ENCODE measurements at places on chromosomes 12 and 14.
A peak's percentile ranks its signal among the peaks of the same experiment; 100 is the strongest.

DNA sequence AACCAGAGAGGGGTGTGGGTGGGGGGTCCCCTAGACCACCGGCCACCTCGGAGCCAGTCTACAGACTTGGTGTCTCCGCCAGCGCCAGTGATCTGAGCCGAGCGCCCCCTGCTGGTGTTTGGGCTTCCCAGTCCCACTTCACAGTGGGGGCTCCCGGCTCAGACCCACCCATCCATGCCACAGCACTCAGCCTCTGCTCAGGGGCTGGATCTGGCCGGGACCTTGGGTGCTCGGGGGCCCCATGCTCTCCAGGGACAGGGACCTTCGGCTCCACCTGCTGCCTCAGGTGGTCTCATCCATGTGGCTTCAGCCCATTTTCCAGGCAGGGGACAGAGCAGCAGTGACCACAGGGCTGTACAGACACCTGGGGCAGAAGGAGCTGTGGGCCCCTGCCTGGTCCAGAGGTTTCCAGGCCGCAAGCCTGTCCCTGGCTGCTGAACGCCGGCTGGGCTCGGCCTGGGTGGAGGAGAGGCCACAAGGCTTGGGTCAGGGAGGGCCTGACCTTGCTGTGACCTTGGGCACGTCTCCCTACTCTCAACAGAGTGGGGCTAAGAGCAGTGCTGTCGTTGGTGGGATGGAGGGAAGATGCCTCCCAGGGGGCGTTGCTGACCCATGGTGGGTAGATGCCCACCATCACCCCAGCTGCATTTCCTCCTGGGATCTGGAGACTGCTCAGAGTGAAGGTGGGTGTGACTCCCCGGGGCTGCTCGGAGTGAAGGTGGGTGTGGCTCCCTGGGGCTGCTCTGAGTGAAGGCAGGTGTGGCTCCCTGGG, 86.3 kb downstream of the KIF26A start:
- no peak for DNase-seq

GRCh38 chr12:78090266-78090665, 259.6 kb downstream of the NAV3 start:
- no peak for DNase-seq

DNA sequence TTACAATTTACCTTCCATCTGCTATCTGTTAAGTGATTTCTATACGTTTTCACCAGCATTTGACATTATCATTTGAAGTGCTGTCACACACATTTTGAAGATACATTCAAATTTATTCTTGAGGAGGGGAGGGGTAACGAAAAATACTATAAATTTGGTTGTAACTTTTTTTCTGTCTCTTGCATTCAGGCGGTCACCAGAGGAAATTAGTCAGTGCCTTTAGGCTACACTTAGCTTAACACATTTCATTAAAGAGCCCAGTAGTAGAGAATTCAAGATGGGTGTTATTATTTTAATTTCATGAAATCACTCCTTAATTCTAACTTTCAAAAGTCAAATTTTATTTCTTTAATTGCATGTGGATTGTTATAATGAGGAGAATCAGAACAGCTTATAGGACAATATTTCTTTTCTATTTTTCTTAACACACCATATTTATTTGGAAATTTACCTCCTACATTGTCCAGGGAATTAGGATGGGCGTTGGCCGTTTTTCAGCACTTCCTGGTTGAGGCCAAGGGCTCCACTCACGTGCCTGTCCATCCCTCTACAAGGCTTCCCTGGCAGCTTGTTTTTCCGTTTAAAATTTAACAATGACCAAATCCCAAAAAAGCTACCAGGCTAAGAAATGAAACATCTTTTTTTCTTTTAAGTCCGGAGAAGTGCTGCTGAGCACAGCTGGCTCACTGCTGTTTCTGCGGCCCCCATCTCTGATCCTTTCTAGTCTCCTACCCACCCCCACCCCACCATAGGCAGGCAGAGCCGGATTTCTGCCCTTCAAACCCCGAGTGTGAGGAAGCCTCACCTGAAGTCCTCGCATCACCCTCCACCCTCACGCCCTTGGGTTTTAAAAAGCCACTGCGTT, 1.1 kb upstream of the FAR2 start:
- DNase-seq = no peak

- DNase-seq = no peak
Observed at GRCh38 chr12:45879363-45879895, 110.9 kb downstream of the SCAF11 start.

DNA sequence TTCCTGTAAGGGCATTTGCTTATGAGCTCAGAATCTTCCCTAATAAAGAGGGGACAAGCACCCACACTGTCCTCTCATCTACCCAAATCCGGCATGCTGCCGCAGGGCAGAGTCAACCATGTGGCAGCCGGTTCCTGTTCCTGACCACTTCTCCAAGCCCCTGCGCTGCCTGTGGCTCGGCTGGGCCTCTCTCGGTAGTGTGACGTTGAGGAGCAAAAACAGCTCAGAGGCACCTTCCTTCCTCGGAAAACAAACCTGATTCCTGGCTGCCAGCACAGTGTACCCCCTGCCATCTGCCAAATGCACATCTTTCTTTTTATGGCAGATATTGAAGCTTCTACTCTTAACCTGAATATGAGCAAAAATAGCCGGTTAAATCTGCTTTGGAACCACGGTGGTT, 50.5 kb downstream of the CFAP251 start:
- DNase-seq = no peak

DNA sequence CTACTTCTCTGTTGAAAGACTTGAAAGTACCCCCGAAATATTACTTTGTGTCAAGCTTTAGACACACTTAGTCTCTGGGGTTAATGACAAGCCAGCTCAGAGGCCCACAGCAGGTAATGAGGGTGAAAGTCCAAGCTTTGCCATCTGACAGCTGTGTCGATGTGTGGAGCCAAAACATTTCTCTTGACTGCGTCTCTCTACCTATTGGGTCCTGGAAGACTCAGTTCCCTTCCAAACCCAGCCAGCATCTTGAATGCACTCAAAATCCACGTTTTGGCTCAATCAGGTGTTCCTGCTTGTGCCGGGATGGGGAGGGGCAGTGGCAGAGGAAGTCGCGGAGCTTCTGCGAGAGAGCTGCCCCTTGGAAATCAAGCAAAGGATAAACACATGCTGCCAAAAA, 3.2 kb downstream of the PLXNC1 start:
- no peak for DNase-seq

- DNase-seq = peak; percentile 27
Observed at GRCh38 chr14:53093206-53093605, 59.9 kb downstream of the DDHD1 start.

- no peak for DNase-seq
Observed at GRCh38 chr12:107845226-107845979, 70.9 kb downstream of the ASCL4 start.

DNA sequence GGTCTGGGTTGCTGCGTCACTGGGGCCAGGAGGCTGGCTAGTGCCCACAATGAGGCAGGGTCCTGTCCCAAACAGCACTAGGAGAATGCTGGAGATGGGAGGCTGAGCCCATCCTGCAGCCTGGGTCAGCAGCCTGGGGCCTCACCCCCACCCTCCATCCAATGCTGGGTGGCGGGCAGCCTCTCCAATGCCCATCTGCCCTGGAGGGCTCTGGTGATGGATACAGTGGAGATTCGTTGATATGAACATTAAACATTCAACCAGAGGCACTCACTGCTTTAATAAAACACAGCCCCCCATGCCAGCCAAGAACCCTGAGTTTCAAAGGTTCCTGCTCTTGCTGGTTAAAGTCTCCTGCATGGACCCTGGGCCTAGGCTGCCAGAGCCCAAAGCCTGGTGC, 19.5 kb upstream of the HHIPL1 start:
- DNase-seq = no peak

- DNase-seq = no peak
Observed at GRCh38 chr12:77082021-77082420, 16.7 kb upstream of the E2F7 start.

- DNase-seq = no peak
Observed at GRCh38 chr12:2797721-2798418, 3.1 kb downstream of the FKBP4 start.

- DNase-seq = no peak
Observed at GRCh38 chr12:88633312-88633711, 53.0 kb upstream of the KITLG start.

DNA sequence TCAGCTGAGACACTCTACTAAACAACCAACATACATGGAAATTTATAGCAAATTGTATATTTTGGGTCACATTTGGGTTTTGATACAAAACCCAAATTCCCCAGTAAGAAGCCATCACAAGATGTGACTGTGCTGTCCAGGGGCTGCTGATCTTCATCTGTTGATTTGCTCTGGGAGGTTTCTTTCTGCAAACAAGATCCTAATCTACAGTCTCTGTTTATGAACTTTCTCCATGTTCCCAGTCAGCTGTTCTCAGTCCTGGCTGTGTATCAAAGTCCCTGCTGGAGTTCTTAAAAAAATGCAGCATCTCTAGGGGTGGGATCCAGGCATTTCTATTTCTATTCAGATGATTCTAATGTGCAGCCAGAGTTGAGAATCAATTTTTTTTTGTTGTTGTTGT, 85.1 kb downstream of the ATP23 start:
- no peak for DNase-seq

- no peak for DNase-seq
Observed at GRCh38 chr14:65958664-65959562, 527.3 kb upstream of the CCDC196 start.

GRCh38 chr14:90003526-90004307, 48.0 kb downstream of the TDP1 start:
- no peak for DNase-seq

GRCh38 chr12:25972783-25973182, 14.3 kb downstream of the RASSF8 start:
- DNase-seq = no peak

DNA sequence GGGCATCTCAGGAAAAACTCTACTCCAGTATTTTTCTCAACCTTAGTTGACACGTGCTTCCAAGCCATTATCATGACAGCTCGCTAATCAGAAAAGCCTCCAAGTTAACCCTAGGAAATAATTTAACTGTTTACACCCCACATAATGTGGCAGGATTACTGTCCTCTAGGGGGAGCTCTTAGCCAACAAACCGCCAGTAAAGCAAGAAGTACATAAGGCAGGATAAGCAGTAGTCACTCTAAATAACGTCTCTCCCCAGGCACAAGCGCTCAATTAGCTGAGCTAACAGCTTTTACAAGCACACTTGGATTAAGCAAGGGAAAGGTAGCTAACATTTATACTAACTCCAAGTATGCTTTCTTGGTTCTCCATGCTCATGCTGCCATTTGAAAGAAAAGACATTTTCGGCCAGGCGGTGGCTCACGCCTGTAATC, 22.8 kb downstream of the APOBEC1 start:
- DNase-seq = no peak

GRCh38 chr12:67818459-67818903, 169.9 kb downstream of the DYRK2 start:
- peak; percentile 60 for DNase-seq

- no peak for DNase-seq
Observed at GRCh38 chr12:132713123-132713522, 2.5 kb downstream of the PGAM5 start.

DNA sequence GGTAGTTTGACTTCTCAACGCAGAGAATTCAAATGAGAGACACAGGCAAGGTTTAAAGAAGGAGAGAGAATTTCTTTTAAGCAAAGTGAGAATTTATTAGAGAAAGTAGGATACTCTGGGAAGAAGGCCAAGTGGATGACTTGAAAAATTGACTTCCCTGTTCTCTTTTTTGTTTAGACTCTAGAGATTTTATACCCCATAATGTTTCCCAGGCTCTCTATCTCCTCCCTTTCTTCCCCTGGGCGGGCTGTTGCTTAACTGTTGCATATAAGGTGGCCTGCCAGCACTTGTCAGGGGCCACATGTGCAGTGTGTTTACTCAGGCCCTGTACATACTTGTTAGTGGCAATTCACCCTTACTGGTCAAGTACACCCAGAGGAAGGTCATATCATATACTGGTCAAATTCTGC, 403.7 kb downstream of the SLC6A15 start:
- no peak for DNase-seq

DNA sequence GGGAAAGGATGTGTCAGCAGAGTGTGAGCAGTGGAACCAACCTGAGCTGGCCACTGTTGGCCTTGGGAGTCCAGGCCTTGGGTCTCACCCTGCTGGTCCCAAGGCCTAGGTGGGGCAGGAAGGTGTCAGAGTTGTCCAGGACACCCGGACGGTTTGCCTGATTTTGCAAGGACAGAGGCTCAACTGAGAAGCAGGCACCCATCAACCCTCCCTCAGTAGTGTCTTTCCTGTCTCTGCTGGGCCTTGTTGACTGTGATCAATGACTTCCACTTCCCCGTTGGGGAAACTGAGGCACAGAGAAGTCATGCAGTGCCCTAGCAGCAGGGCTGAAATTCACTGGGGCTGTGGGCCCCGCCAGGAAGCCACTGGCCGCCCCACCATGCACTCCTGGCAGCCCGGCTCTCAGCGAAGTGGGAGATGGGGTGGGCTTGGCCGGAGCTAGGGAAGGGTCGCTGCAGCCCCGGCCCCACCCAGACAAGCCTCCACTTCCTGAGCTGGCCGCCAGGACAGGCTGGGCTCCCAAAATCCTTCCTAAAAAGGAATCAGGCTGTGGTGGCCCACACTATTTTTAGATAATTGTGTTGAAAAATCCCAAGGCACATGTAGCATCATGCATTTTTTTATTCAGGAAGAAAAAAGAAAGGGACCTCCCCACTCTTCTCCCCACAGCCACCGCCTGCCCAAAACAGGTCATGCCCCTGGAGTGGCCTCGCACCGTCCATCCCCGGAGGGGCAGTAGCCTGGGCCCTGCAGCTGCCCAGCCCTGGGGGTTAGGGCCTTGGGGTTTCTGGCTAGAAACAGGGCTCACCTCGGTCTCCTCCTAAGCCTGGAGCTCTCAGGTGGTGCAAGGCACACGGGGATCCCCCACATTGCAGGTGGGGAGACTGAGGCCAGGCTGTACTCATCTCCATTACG, 127.4 kb downstream of the CALM1 start:
- DNase-seq = no peak

DNA sequence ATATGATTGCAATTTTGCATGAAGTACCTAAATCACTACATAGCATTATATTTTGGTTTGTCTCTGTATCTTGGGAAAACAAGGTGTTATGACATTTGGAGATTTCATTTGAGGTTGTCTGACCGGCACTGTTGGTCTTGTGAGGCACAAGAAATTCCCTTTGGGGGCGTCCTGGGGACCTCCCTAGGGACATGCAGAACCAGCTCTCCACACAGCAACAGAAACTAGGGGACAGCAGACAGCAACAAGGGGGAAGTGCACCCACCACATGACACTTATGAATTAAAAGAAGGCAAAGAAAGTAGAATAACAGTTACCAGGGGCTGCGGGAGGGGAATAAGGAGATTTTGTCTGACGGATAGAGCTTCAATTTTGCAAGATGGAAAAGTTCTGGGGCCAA, 14.4 kb downstream of the DDX54 start:
- no peak for DNase-seq

DNA sequence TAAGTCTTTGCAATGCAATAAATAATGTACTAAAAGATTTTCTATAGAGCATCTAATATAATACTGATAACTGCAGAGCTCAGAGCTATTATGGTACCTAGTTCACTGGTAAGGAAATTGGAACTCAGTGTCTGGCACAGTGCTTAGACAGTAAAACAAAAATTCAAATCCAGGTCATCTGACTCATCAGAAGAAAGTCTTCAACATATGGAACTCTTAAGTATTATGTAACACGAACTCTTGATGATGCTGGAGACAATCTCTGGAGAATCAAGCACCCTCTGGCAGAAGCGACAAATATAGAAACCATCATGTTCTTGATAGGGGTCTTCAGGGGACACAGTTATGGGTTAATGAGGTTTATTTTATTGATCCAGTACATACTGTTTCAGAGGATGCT, 37.3 kb upstream of the TRHDE start:
- no peak for DNase-seq

GRCh38 chr14:91835197-91835919, 32.0 kb downstream of the TC2N start:
- no peak for DNase-seq

GRCh38 chr14:104095426-104096310, 10.2 kb downstream of the ASPG start:
- no peak for DNase-seq

Measured in fibroblast of skin of left biceps (primary cell).